ENCODE measurements at places on chromosomes 4 and X.

- DNase-seq = no peak
Observed at GRCh38 chrX:135632353-135632752, 81.1 kb upstream of the CT45A1 start.

- DNase-seq = no peak
Observed at GRCh38 chr4:47084795-47085194, 53.4 kb downstream of the GABRB1 start.

DNA sequence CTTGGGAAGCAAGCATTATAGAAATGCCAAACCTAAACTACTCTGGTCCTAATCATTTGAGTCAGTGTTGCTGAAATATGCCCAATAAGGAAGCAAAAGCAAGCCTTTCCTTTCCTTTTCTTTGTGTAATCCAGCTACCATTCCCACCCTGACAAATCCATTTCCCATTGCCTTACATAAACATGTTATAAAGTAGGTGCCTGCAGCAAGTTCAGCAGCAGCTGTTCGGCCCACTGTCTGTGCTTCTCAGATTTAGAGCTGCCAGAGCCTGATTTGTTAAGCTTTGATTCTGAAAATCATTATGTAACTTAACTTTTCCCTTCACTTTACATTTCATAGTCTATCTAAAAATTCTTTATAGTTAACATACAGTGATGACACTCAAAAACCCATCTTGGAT is 148.6 kb downstream of the EPHA5 start:
- peak; percentile 2 for DNase-seq

- no peak for DNase-seq
Observed at GRCh38 chr4:75735525-75735924, 11.1 kb downstream of the USO1 start.

DNA sequence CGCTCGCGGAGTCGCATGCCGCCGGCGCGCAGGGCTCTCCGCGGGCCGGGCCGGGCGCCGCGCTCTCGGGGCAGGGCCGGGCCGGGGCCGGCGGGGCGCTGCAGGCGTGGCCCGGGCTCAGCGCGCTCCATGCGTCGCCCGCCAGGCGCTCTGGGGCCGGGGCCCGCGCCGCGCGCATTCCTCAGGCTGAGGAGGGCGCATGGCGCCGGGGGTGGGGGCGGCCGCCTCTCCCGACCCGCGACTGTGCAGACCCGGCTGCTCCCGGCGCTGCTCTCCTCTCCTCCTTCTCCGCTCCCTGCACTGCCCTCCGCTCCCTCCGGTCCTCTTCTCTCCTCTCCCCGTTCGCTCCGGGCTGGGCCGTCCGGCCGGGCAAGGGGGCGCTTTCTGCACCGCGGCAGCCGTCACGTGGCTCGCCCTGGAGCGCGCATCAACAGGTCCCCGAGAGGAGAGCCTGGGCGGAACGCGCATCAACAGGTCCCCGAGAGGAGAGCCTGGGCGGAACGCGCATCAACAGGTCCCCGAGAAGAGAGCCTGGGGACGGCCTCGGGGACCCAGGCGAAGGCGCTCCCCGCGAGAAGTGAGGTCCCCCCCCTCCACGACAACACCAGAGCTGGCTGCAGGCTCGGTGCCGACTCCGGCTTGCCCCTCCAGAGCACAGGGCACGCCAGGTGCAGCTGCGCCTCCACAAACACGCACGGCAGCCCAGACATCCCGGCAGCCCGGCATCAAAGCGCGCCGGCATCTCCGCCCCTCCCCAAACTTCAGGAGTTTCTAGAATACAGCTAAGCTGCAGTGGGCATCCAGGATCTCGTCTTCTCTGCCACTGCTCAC is 12.9 kb downstream of the PPP2R3B start:
- DNase-seq = no peak

DNA sequence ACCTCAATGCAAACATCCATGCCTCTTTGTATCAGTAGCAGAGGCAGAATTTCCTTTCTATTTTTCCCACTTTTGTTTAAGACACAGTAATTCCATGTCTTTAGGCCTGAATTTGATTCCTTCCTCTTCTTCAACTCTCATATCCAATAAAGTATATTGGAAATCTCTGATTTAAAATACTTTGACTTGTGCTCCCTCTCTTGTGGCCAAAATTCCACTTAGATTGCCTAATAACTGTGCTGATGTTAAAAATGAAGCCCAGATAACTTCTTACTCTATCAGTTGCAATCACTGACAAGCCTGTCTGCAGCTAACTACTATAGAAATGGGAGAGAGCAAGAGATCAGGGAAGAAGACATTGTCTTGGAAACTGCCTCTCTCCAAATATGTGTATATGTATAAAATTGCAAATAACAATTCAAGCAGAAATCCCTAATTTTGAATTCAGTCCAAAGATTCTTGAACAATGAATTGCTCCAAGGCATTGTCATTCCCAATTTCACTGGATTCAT is 163.5 kb upstream of the SPIN4 start:
- DNase-seq = no peak
